ENCODE measurements at places on chromosomes 1 and 21. TPM values are rescaled to one million over a fixed set of nuclear protein-coding genes. Genes with fewer than 3 reads are reported as not detected.

The KCNJ15 gene
- 7.6 TPM for total RNA-seq

GRCh38 chr1:28507646-28508434 is 2.0 kb downstream of the RCC1 start:
- DNase-seq = no peak

The OR2L8 gene
- total RNA-seq = not detected

The PALMD gene
- 212 TPM for total RNA-seq

- DNase-seq = no peak
Measured at GRCh38 chr1:3675436-3675835, 23.1 kb downstream of the TP73 start.

The RCOR3 gene
- 43.5 TPM for total RNA-seq

DNA sequence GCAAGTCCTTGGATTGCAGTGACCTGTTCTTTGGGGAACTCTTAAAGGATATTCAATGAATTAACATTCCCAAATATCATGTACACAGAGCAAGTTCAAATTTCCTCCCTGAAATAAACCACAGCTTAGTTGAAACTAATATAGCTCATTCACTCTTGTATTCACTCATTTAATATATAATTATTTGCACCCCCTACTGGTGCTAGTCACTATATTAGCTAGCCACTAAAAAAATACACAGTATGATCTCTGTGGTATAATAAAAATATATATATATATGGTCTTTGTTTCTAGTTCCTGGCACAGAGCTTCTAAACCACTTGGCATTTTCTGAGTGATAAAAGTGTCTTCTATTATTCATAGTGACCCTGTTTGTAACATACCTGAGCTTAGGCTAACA is 177.3 kb upstream of the LYPLAL1 start:
- no peak for DNase-seq

The TNFRSF18 gene
- 0.80 TPM for total RNA-seq

GRCh38 chr21:25304611-25305010 is 302.7 kb downstream of the MRPL39 start:
- no peak for DNase-seq

The MARK1 gene
- total RNA-seq = 19.2 TPM

The LCE1E gene
- not detected for total RNA-seq

DNA sequence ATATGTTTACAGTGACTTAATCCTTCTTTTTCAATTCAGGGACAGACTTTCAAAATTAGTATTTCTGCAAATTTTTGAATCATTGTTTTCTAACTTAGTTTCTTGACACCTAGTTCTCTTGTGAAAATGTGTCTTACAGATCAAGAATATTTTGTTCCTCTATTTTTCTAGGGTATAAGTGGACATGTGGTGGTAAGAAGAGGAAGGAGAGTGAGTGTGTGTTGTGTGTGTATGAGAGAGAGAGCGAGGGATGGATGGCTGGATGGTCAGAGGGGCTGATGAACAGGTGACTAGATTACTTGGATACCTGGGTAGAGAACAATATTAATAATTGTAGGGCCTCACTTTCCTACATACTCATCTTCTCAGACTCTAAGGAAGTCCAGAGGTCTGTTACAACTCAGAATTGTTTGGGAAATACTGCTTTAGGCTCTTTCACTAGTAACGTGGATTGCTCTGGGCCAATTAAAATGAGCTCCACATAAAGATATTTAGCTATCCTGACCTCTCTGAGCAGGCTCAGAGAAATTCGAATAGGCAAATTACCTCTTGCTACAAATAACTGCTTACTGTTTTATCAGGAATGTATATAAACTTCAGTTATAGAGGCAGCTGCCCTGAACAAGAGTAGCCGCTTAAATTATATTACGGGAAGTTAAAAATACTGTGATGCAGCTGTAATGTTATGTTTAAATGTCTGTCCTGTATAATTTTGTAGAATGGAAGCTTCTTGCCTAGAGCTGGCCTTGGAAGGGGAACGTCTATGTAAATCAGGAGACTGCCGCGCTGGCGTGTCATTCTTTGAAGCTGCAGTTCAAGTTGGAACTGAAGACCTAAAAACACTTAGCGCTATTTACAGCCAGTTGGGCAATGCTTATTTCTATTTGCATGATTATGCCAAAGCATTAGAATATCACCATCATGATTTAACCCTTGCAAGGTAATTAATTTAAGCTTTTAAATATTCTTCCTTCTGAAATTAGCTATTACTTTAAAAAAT is 19.7 kb downstream of the GPSM2 start:
- DNase-seq = no peak

- DNase-seq = no peak
Measured at GRCh38 chr1:214124915-214125314, 137.1 kb downstream of the PROX1 start.

The GJA4 gene
- total RNA-seq = 26.4 TPM

DNA sequence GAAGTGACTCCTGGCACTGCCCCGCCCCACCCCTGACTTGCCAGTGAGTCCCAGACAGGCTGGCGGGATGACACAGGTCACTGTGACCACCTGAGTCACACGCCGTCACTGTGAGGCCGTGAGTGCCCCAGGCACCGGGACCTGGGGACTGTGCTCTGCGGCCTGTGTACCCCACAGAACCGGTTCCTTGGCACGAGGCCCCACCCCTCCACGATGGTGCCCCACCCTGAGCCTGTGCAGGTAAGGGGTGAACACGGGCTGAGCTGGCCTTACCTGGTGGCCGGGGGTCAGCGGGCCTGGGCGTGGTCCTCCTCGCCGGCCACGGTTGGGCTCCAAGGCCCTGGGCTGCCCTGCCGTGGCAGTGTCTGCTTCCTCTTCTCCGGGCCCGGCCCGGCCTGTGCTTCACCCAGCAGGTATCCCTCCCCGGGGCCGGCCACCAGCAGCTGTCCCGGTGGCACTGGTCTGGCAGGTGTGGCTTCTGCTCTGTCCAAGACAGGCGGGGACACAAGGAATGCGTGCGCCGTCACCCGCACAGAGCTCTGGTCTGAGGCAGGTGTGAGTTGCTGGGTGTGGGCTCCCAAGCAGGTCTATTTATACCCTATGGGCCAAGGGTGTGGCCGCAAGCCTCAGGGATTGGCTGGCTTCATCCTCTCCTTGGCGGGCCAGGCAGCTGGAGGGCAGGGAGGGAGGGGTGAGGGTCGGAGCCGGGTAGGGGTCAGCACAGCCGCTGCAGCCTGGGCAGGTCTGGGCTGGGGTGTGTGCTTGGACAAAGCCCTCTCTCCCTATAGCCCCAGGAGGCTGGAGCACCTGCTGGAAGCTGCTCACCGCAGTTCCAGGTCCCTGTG is at the start of gene RNF223:
Gene RNF223, minus strand, starts transcription at position 564 of the 845 bp plus-strand sequence. CDS start 1,740 bp downstream, outside the sequence.
- DNase-seq = no peak

- DNase-seq = no peak
Measured at GRCh38 chr1:200330741-200331428, 79.0 kb downstream of the ZNF281 start.
